ENCODE measurements at places on chromosomes 4 and X.

GRCh38 chr4:7759216-7759615, 180.4 kb downstream of the AFAP1 start:
- no peak for DNase-seq

DNA sequence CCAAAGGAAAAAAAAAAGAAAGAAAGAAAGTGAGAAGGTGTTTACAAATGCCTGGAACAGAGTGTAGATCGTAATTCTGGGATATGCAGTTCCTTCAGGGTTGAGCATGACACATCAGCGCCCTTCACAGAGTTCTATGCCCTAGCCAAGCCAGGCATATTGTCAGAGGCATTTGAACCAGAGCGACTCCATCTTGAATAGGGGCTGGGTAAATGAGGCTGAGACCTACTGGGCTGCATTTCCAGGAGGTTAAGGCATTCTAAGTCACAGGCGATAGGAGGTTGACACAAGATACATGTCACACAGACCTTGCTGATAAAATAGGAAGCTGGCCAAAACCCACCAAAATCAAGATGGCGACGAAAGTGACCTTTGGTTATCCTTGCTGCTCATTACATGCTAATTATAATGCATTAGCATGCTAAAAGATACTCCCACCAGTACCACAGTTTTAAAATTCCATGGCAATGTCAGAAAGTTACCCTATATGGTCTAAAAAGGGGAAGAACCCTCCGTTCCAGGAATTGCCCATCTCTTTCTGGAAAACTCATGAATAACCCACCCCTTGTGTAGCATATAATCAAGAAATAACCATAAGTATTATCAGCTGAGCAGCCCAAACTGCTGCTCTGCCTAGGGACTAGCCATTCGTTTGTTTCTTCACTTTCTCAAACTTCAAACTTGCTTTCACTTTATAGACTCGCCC, 23.5 kb upstream of the LRBA start:
- DNase-seq: no peak

DNA sequence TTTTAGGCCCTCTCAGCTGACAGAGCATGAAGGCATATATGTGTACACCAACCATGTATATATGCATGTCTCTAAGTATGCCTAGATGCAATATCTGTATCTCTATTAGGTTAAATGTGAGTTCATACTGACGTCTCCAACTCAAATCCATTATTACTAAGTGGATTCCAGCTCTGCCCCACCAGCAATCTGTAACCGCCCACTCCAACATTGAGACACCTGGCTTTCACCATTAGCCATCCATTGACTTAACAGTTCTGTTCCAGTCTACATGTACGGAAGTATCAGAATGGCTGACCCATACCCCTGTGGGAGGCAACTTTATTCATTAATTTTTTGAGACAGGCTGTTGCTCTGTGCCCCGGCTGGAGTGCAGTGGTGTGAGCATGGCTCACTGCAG, 15.0 kb upstream of the SH3TC1 start:
- DNase-seq: no peak

GRCh38 chr4:127959794-127960193, 5.2 kb downstream of the MFSD8 start:
- no peak for DNase-seq

DNA sequence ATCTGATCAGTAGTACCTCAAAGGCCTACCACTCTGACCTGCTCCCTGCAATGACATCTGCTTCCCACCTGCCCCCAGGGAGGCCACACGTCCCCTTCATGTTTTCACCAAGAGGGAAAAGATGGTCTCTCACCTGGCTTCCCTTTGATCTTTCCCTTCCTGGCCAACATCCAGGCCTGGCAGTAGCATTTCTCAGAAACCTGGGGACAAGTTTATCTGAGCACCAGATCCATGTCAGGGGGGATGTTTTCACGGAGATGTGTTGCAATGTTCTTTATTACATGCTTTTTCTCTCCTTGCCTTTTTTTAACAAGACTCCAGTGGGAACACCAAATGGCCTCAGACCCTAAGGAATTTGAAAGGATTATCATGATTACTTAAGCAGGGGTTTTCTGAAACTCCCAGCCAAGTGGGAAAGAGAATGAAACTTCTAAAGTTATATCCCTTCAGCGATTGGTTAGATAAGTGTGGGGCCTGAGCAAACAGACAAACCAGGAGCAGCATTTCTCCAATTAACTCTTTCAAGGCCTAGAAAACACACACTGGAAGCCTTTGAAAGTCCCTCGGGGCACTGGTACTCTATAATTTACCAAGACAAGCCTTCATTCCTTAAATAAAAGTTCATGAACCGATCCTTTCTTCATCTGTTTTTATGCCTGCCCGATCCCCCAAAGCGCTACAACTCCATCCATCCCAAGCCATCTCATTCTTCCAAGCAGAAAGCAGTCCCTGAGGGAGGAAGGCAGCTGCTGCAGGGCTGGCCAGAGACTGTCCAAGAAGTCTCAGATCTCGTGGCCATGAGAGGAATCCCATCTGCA, 94.1 kb downstream of the BCOR start:
- no peak for DNase-seq

GRCh38 chrX:10102046-10102704, 54.6 kb upstream of the CLCN4 start:
- DNase-seq: no peak

DNA sequence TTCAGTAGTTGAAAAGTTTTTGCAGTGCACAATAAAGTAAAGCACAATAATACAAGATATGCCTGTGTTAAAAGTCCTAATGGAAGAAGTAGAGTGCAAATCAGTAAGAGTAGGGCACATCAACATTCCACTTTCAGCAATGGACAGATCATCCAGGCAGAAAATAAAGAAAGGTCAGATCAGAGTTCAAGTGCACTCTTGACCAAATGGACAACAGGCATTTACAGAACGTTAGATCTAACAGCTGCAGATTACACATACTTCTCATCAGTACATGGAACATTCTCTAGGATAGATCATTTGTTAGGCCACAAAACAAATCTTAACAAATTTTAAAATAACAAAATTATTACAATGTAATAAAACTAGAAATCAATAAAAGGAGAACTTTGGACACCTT, 1373.5 kb upstream of the PABPC4L start:
- no peak for DNase-seq

DNA sequence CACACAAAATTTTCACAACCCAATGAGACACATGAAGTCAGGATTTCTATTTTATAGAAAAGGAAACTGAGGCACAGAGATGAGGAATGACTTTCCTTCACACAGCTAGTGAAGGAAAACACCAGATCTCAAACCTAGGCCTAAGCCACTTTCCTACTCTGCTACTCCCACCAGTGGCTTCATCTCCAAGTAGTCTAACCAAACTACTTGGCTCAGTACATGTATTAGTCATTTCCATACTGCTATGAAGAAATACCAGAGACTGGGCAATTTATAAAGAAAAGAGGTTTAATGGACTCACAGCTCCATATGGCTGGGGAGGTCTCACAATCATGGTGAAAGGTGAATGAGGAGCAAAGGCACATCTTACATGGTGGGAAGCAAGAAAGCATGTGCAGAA, 196.6 kb downstream of the EVC2 start:
- no peak for DNase-seq

- no peak for DNase-seq
These were observed 98.4 kb downstream of the WFS1 start for GRCh38 chr4:6368096-6368495.

- DNase-seq: peak; percentile 67
These were observed 49.2 kb downstream of the ENPP6 start for GRCh38 chr4:184168406-184169019.

GRCh38 chr4:173635395-173635794, 105.4 kb upstream of the HAND2 start:
- no peak for DNase-seq

- DNase-seq: peak; percentile 12
These were observed 566.3 kb downstream of the STPG2 start for GRCh38 chr4:97577004-97577403.

- DNase-seq: no peak
These were observed 1948.4 kb downstream of the C4orf33 start for GRCh38 chr4:131044368-131044767.

GRCh38 chrX:68461576-68461975, 28.3 kb upstream of the OPHN1 start:
- DNase-seq: no peak

- peak; percentile 70 for DNase-seq
These were observed 44.5 kb downstream of the SCFD2 start for GRCh38 chr4:53321151-53321983.

- no peak for DNase-seq
These were observed 17.6 kb downstream of the TMEM131L start for GRCh38 chr4:153483432-153484418.

DNA sequence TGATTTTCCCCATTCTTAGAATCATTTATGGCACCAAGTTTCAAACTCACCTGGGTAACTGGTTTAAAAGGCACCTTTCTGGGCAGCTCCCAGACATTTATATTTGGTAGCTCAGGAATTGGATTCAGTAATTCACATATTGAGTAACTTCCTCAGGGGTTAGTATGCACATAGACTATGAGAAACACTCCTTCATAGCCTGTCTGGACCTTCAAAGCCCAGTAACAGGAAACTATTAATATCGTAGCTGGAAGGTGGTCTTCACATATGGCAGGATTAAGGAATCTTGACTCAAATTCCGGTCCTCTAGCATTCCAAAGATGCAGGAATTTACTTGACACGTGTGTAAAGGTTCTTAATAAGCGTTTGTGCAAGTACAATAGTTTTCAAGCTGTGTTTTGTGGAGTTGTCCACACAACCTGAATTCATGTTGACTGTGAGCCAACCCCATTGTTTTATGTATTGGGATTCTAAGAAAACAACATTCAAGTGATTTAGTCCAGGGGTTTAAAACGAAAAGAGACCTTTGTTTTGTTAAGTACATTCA, 78.4 kb downstream of the PLS3 start:
- DNase-seq: no peak

DNA sequence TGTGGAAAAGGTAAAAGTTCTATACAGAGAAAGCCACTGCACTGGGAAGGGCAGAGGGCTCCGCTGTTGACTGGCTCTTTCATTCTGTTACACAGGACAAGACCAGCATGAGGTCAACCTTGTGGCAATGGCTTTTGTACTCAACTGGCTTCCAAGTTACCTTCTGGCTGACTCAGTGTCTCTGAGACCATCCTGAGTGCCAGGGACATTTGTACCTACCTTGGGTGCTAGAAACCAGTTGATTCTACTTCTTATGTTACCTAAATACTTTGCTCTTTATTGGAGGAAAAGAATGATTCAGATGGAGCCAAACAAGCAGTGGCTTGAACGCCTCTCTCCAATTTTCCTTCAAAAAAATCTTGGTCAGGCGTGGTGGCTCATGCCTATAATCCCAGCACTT, 123.2 kb downstream of the RBM47 start:
- no peak for DNase-seq

DNA sequence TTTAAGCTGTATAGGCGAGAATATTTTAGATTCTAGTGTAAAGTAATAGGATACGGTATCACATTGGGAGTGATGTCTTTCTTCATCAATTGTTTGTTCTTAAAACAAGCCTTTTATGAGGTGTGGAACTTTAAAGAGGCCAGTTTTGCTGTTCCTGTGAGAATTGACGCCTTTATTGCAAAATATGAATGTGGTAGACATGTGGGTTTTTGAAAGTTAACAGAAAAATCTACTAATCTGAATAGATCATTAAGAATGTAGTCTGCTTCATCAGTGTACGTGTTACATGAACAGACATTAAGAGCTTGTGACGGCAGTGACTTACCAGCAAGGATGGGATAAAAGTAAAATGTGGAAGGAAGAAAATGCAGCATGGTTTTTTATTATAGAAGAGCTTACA, 63.8 kb downstream of the STOX2 start:
- no peak for DNase-seq

DNA sequence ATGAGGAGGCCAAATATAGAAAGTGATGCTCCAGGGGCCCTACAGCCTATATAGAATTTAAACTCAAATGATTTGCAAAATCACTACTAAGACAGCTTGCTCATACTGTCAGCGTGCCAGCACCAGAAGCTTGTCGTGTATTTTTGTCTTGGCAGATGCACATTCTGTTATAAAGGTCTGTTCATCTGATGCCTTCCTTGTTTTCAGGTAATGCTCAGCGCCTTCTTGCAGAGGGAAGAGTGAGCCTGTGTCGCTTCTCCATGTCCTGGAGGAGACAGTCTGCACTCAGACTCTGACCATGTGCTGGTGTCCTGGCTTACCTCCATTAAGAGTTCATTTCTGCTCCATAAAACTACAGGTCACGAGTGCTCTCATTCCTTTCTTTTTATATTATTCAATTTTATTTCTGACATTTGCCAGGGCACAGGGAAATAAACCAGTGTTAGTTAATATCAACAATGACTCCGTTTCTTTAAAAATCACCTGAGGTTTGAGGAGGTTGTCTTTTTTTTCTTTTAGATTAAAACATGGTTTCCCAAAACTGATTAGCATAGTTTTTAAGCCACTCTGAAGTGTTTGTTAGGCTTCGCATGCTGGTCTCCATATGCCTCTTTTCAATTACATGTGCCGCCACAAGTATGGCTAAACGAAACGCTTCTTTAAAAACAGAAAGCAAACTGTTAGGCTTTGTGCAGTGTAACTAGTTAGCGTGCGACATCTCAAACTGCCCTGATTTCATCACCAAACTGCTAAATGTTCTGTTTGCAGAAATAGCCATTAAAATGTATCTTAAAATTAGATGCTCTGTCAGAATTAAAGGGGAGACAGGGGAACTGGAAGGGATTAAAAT, 215.2 kb upstream of the GK2 start:
- DNase-seq: no peak

DNA sequence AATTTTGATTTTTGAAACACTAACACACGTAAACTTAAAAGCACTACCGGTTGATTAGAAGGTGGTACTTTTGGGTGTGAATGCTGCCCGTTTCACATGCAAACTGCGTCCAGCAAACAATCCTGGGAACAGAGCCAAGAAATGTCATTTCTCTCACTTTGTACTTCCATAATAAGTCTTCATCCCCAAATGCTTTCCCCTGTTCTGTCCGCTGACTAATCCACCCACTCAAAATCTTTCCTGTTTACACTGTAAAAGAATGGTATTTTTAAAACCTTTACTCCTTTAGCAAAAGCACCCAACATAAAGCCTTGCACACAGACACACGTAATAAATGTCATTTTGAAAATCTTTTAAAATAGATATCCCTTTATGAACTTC, 39.1 kb upstream of the PDLIM5 start:
- peak; percentile 85 for DNase-seq

Measured in PC-3 (cell line).